ENCODE measurements at places on chromosomes 7 and 10.

DNA sequence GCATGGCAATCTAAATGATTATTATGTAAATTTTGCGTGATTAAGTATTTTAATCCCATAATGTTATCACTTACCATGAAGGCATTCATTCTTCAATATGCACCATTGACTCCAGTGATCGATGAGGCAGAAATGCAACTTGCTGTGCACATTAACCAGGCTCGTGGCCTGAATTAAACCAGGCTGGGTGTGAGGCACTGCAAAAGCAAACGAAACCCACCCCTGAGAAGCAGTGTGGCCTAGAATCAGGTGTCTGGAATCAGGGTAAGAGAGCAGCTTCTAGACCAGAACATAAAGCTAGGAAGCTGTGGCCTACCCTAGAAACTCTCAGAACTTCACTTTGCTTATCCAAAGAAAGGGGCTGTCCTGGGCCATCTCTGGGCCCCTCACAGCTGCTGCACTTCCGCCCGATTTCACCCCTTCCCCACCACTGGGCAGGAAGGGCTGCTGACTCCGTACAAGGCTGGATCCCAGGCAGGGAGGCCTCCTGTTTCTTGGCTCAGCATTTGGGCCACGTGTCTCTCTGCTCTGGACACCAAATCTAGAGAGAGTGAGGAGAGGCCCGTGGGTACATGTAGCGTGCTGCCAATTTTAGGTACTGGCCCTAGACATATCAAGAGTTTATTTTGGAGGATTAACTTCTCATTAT, 4.4 kb downstream of the PTPRE start:
- no peak for DNase-seq

GRCh38 chr7:102431617-102432298, 1.6 kb upstream of the ORAI2 start:
- DNase-seq, result peak; percentile 68

- no peak for DNase-seq
Observed at GRCh38 chr10:103327906-103328305, 23.0 kb downstream of the PCGF6 start.

DNA sequence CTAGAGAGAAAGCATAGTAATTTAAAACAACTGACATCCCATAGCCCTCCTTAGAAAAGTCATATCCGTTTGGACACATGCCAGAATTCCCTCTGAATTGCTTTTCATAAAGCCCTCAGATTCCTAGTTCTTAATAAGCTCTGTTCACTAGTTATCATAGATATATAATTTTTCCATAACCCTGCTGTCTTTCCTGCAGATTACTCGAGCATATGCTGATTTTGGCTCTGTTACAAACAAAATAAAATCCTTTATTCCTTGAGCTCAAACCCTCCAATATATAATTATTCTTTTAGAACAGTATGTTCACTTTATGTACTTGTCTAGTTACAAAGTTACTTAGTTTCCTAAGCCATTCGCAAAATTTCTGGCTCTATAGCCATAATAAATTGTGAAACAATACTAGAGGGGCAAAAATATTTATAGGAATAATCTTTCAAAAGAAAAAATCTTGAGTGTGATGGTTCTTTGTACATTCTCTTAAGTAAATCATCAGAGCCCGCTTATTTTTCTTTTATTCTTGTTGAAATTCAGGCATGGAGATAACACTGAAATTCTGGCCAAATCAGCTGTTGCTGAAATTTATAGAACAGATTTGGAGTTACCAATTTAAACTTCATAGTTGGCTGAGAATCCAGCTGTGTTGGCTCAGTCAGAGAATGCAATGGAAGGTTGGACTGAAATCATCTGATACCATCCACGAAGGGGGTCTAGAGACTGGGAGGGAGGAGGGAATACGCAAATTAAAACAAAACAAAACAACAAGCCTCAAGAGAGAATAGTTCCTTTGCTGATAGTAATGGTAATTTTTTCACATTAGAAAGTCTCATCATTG, 146.1 kb upstream of the TMEM196 start:
- no peak for DNase-seq

- DNase-seq, result no peak
Observed at GRCh38 chr10:131838966-131839742, 61.7 kb upstream of the PPP2R2D start.

DNA sequence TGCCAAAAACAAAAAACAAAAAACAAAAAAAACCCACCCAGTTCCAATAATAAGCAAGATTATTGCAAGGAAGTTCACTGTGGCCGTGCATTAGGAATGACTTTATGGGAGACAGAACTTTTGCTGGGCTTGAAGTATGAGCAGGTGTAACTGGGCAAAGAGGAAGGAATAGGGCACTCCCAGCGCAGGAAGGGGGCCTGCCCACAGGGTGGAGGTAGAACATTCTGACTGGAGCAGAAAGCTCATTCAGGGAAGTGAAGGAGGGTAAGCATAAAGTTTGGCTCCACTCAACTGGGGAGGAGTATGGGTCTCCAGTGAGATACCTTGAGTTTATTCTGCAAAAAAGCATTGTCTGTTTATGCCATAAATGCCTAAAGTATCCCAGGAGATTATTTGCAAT, 42.1 kb upstream of the WIPF3 start:
- DNase-seq, result no peak

GRCh38 chr7:80640846-80641245, 2.4 kb downstream of the CD36 start:
- no peak for DNase-seq

- no peak for DNase-seq
Observed at GRCh38 chr7:136938476-136938875, 70.0 kb downstream of the CHRM2 start.

DNA sequence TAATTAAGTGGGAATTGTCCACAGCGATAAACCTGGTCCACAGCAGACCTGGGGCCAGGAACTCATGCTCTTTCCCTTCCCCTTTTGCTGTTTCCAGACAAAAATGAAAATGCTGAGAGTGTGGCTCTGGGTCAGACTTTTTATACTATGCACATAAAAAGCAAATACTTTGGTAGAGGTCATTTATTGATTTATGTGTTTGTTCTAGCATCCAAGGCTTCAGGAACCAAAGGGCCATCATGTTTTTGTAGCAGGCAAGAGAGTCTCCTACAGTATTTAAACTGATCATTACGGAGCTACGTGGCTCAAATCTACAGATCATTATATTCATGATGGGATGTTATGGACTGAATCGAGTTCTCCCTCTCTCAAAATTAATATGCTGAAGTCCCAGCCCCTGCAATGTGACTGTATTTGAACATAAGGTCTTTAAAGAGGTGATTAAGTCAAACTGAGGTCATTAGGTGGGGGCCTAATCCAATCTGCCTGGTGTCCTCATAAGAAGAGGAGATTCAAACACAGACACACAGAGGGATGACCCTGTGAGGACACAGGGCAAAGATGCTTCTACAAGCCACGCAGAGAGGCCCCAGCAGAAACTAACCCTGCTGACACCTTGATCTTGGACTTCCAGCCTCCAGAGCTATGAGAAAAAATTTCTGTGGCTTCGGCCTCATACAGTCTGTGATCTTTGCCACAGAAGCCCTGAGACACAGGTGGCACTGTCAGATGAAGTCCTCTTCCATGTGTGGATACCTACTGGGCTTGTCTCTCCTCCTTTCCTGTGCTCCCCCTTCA, 46.1 kb upstream of the RNF32 start:
- DNase-seq, result no peak
